Erythroblast (primary cell): ENCODE measurements at places on chromosomes 2 and 18.
A peak's percentile ranks its signal among the peaks of the same experiment; 100 is the strongest.

- DNase-seq = no peak
These were observed 93.6 kb downstream of the SH3BP4 start for GRCh38 chr2:235045336-235045972.

DNA sequence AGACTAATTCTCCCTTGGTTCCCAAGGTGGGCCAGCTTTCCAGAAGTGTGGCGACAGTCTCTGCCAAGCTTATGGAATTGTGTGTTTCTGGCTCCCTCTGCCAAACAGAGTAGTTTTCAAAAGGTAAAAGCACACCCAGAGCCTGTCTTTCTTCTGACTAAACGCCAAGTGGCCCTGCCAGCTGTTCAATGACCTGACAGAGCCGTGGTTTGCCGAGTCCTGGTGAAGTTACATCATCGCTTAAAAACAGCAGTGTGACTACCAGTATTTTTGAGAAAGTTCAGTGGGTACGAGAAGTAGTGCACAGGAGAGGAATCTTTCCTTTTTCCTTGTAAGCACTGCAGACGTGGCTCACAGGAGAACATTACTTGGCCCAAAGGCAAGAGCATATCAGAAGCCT lies 1.9 kb downstream of the PER2 start:
- DNase-seq = peak; percentile 12

GRCh38 chr2:145431181-145431951 lies 911.4 kb upstream of the ZEB2 start:
- peak; percentile 23 for DNase-seq

- DNase-seq = peak; percentile 87
These were observed at the start of gene TGIF1 for GRCh38 chr18:3450012-3450798. Gene TGIF1 (plus strand): TSS chr18:3450172. CDS start chr18:3450490, 318 bp downstream.

DNA sequence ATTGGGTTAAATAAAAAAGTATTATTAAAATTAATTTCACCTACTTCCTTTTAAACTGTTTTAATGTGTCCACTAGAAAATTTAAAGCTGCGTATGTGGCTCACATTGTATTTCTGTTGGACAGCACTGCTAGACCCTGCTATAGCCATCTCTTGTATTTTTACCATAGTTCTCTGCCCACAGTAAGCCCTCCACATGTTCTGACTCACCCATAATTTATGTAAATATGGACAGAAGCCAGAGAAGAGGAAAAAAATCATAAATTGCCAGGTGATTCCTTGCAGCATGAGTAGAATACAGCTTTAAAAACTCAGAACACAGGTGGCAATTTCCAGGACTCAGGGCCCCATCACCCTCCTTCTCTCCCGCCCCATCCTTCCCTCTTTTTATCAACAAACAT lies 142.4 kb upstream of the MEX3C start:
- no peak for DNase-seq

GRCh38 chr2:59713577-59713976 lies 839.9 kb downstream of the BCL11A start:
- no peak for DNase-seq

GRCh38 chr2:217829420-217829819 lies 173.4 kb downstream of the TNS1 start:
- no peak for DNase-seq
